ENCODE measurements at places on chromosomes 6 and 20.

- DNase-seq: no peak
Measured at GRCh38 chr6:118617417-118617816, 34.0 kb downstream of the CEP85L start.

GRCh38 chr6:34027445-34027936 is 118.4 kb downstream of the GRM4 start:
- DNase-seq: peak; percentile 71

- no peak for DNase-seq
Measured at GRCh38 chr6:159445351-159445750, 247.7 kb downstream of the SOD2 start.

- no peak for DNase-seq
Measured at GRCh38 chr6:13655700-13656099, 40.6 kb downstream of the NOL7 start.

GRCh38 chr6:75397656-75398465 is 95.7 kb downstream of the FILIP1 start:
- DNase-seq: no peak

DNA sequence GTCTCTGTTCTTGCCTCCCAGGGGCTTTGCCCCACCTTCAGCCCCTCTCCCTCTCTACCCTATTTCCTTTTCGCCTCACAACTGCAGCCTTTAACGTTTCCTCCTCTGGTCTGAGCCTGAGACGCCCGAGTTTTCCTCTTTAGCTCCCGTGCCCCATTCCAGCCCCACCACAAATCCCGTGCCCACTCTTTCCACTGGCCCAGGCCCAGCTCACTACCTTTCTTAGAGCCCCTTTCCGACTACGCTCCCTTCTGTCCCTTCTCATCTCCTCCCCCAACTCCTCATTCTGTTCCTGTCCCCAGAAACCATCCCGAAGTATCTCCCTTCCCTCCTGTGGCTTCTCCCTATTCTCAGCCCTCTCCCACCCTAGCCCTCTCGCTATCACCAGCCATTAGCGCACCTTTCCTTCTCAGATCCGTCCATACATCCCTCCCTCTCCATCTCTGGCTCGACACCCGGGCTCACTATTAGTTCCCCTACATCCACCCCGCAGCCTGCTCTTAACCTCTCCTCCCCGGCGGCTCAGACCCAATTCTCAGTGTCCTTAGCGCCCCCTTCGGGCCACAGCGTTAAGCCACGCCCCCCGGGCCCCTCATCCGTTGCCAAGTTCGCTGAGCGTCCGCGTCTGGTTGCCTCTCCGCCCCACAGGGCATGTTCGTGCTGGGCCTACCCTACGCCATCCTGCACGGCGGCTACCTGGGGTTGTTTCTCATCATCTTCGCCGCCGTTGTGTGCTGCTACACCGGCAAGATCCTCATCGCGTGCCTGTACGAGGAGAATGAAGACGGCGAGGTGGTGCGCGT is 2.7 kb downstream of the SLC32A1 start:
- peak; percentile 80 for DNase-seq

DNA sequence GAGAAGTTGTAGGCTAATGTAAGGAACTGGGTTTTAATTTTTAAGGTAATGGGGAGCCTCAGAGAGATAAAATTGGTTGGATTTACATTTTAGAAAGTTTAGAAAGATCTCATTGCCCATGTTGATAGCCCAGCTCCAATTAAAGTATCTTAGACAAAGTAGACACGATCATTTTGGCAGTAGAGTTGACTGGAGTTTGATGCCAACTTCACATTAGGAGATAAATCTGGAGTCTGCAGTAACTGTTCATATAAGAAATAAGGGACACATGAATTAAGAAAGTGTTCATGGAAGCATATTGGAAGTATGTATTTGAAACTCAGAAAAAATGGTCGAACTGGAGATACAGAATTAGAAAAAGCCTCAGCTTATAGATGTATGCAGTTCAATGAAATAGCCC is 12.6 kb upstream of the E2F3 start:
- no peak for DNase-seq

- no peak for DNase-seq
Measured at GRCh38 chr6:140077827-140078560, 703.5 kb upstream of the CITED2 start.

Measured in activated CD4-positive, alpha-beta T cell treated with anti-CD3 and anti-CD28 coated beads, Interleukin-2, Interleukin-6, amounts not matched to agents 100 ng/mL and 50 ng/mL, durations not matched to agents 16 hours and 8 hours (primary cell).